Dermis microvascular lymphatic vessel endothelial cell (primary cell): ENCODE measurements at places on chromosomes 16 and 17.
A peak's percentile ranks its signal among the peaks of the same experiment; 100 is the strongest.

DNA sequence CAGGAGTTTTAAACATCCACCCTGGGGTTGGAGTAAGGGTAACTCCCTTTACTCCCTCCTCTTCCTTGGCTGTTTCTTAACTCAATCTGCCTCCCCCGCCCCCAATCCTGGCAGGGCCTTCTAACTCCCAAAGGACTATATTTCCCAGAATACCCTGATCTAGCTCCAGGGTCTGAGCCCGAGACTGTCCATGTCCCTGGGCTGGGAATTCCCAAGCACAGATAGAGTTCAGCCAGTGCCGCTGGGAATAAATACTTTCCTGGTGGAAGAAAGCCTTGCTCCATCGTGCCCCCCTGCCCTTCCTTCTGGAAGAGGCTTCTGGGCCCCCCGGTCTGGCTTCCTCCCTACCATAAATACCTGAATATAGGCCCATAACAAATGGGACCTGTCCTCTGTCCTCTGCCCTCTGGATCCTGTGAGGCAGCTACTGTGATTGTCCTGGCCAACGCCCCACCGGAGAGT, 10.2 kb downstream of the BAHCC1 start:
- DNase-seq: no peak

- DNase-seq: peak; percentile 72
Observed at GRCh38 chr17:50027881-50028735, 27.8 kb upstream of the ITGA3 start.

DNA sequence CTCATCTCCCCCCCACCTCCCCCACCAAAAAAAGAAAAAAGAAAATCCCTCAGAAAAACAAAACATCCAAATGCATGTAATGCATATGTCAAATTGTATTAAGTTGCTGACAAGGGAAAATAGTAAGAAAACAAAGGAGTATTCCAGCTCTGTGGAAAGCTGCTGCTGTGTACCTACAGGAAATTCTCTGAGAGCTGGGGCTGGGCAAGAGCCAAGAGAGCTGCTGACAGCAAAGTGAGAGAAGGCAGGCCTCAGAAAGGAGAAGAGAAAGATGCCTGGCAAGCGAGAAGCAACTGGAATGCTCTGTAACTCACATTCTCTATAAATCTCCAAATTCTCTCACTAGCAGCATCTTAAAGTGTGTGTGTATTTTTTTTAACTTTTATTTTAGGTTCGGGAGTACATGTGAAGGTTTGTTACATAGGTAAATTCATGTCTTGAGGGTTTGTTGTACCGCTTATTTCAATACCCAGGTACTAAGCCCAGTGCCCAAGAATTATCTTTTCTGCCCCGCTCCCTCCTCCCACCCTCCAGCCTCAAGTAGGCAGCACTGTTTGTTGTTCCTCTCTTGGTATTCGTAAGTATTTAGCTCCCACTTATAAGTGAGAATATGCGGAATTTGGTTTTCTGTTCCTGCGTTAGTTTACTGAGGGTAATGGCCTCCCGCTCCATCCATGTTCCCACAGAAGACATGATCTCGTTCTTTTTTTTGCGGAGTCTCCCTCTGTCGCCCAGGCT, 24.4 kb downstream of the CNTROB start:
- no peak for DNase-seq

- DNase-seq: no peak
Observed at GRCh38 chr16:71421911-71422310, 19.9 kb downstream of the TLE7 start.

DNA sequence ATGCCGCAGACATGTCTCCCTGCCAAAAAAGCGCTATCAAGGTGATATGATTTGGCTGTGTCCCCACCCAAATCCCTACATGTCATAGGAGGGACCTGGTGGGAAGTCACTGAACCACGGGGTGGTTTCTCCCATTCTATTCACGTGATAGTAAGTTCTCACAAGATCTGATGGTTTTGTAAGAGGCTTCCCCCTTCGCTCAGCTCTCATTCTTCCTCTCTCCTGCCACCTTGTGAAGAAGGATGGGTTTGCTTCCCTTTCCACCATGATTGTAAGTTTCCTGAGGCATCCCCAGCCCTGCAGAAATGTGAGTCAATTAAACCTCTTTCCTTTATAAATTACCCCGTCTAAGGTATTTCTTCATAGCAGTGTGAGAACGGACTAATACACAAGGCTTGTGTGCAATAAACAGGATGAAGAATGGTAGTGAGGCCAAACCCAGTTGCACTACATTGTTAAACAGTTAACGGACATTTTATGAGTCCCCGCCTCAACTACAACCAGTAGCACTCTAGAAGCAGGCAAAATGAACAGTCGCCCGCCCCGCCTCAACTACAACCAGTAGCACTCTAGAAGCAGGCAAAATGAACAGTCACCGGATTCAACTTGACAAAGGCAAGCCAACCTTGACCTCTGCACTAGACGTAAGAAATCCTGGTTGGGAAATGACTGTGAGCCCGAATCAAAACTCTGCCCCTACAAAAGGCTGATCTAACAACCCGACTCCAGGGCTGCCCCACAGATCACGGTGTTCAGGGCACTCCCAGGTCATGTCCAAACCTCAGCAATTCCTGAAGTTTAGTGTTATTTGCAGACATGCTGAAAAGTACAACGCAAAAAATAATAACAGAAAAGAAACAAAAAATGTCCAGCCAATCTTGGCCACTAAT, 26.3 kb downstream of the VPS53 start:
- DNase-seq: peak; percentile 32

- peak; percentile 16 for DNase-seq
Observed at GRCh38 chr17:44591206-44591605, 33.9 kb downstream of the FZD2 start.

GRCh38 chr17:233473-233941, 52.1 kb upstream of the DOC2B start:
- DNase-seq: no peak

GRCh38 chr16:86786338-86786737, 208.0 kb downstream of the FOXL1 start:
- no peak for DNase-seq

DNA sequence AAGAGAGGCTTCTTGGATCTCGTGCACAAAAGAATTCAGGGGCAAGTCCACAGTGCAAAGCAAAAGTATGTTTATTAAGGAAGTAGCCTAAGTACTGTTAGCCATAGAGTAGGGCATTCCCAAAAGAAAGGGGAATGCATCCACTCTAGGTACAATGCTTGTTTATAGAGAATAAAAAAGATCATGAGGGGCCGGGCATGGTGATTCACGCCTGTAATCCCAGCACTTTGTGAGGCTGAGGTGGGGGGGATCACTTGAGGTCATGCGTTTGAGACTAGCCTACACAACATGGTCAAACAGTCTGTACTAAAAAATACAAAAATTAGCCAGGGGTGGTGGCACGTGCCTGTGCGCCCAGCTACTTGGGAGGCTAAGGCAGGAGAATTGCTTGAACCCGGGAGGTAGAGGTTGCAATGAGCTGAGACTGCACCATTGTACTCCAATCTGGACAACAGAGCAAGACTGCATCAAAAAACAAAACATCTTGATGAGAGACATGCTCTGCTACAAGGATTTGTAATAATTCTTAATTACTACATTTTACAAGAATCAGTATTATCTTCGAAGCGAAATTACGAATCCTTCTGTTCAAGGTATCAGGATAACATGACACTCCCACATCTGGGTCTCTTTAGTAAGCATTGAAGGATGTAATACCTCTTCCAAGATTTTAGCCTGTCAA, 191.6 kb downstream of the CPPED1 start:
- DNase-seq: no peak

DNA sequence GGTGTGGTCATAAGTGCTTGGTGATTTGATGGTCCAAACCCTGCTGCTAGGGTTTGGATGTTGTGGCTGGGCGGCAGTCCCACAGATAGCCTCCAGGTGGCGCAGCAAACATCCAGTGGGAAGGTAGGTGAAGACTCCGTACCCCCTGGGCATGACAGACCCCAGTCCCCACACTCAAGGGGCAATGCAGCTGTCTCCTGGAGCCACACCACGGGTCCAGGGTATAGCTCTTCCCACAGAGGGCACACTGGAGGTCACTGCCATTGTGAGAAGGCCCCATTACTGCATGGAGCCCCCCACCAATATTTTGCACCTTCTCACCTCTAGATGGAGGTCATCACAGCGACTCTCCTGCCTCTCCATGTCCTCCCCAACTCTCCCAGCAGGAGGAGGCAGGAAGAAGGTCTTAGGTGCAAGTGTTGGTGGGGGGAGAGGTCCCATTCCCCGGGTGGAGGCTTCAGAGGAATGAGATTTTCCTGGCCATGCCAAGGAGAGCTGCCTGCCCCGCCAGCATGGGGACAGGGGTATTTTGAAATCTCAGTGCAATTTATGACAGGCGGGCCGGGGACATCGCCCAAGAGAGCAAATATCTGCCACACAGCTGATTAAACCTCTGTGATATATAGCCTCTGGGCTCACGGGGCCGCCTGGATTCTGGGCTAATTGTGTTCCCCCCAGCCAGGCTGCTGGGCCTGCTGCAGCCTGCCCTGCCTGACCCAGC, 17.1 kb upstream of the C17orf113 start:
- peak; percentile 48 for DNase-seq

- no peak for DNase-seq
Observed at GRCh38 chr16:86609115-86609514, 30.8 kb downstream of the FOXL1 start.

DNA sequence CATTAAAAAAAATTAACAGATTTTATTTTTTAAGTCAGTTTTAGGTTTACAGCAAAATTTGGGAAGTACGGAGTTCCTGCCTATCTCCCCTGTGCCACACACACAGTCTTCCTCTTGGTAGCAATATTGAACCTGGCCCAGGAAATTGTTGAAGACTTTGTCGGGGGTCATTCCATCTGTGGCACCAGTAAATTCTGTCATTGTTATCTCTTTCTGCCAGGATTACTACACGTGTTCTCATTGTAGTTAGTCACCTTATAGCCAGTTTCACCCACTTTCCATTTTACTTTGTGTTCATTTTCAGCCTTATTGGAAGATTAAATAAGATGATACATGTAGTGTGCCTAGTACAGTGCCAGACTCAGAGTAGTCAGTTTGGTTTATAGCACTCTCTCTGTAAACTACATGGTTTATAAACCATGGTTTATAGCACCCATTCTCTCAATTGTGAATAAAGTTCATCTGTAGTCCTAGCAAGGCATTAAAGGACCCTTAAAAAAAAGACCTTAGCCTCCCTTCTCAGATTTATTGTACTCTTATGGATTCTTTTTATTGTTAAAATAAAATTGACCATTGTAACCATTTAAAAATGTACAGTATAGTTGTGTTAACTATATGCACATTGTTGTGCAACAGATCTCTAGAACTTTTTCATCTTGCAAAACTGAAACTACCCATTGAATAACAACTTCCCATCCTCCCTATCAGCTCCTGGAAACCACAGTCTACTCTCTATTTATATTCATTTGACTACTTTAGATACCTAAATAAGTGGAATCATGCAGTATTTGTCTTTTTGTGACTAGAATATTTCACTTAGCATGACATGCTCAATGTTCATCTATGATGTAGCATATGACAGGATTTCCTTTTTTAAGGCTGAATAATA, 36.1 kb downstream of the NLK start:
- no peak for DNase-seq

- no peak for DNase-seq
Observed at GRCh38 chr16:3513892-3514583, 13.2 kb downstream of the CLUAP1 start.

DNA sequence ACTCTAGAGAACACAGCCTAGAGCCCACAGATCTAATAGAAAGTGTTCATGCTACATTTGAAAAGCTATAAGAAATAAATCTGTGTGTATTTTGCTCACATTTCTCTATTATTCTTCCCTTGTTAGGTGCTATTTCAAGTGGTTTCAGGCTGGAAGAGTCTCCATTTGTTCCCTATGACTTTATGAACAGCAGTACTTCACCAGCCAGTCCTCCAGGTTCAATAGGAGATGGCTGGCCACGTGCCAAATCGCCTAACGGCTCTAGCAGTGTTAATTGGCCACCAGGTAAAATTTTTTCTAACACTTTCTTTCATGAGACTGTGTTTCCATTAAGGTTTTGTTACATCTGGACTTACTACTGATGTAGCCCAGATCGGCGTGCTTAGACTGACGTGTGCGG, 30.7 kb upstream of the SLC5A11 start:
- no peak for DNase-seq

- no peak for DNase-seq
Observed at GRCh38 chr16:3174618-3175148, 13.3 kb upstream of the OR1F1 start.

DNA sequence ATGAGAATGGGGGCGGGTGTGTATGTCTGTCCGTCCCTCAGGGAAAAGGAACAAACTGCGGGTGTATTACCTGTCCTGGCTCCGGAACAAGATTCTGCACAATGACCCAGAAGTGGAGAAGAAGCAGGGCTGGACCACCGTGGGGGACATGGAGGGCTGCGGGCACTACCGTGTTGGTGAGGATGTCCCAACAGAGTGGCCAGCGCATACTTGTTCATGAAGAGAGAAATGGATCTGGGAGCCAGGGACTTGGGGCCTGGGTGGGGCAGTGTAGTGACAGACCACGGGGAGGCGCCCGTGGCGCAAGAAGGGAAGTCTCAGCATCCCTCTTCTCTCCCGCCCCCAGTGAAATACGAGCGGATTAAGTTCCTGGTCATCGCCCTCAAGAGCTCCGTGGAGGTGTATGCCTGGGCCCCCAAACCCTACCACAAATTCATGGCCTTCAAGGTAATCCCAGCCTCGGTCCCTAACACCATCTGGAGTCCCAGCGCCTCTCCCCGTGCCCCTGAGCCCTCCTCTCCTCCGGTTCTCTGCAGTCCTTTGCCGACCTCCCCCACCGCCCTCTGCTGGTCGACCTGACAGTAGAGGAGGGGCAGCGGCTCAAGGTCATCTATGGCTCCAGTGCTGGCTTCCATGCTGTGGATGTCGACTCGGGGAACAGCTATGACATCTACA, 3.5 kb upstream of the C17orf107 start:
- no peak for DNase-seq

DNA sequence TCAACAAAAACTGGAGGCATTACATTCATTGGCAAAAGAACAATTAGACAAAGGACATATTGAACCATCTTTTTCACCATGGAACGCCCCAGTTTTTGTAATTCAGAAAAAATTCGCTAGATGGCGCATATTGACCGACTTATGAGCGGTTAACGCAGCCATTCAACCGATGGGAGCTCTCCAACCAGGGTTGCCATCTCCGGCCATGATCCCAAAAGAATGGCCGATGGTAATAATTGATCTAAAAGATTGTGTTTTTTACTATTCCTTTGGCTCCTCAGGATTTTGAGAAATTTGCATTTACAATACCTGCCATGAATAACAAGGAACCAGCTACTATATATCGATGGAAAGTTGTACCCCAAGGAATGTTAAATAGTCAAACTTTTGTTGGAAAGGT, 21.4 kb downstream of the ALOX15B start:
- DNase-seq: peak; percentile 74

DNA sequence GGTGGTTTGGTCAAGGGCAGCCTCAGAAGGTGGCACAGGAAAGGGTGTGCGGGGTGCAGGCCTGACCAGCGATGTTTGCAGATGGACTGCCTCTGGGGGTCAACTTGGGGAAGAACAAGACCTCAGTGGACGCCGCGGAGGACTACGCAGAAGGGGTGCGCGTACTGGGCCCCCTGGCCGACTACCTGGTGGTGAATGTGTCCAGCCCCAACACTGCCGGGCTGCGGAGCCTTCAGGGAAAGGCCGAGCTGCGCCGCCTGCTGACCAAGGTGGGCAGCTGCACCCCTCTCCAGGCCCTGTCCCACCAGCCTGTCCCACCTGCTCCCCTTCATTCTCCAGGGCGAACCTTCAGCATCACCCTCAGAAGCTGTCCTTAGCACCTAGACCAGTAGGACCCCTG, 12.5 kb downstream of the DHODH start:
- DNase-seq: no peak

GRCh38 chr16:27319257-27319965, 5.6 kb downstream of the IL4R start:
- no peak for DNase-seq
